ENCODE measurements at places on chromosomes 3 and 15. TPM values are rescaled to one million over a fixed set of nuclear protein-coding genes. Genes with fewer than 3 reads are reported as not detected.

DNA sequence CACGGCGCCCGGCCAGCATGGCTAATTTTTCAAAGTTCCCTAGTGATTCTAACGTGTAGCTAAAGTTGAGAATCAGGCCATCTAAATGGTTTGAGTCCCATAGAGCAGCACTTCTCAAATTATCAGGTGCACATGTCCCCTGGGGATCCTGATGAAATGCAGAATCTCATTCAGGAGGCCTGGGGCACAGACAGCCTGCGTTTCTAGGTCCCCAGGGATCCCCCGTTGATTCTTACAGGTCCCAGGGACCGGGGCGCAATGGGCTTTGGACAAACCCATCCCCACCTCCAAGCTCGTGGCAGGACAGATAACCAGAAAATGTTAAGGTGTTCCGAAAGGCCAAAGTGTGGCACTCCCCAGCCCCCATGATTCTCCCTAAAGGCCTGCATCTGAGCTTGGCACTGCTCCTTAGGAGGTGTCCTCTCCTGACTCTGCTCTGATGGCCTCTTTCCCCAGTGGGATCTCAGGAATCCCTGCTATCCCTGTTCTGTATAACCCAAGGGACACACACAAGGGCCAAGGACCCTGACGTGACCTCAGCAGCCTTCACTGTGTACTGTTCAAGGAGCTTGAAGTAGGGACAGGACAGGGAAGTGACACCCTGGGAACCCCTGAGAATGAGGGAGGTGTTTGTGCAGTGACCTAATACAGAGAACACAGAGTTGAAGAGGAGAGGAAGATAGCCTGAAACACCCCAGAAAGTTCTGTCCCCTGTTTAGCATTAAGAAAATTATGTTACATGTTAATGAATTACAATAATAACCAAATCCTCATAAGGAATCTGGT is 8.0 kb downstream of the LRRK1 start:
- DNase-seq, result peak; percentile 51

- DNase-seq, result no peak
Observed at GRCh38 chr15:57095896-57096295, 177.5 kb downstream of the TCF12 start.

DNA sequence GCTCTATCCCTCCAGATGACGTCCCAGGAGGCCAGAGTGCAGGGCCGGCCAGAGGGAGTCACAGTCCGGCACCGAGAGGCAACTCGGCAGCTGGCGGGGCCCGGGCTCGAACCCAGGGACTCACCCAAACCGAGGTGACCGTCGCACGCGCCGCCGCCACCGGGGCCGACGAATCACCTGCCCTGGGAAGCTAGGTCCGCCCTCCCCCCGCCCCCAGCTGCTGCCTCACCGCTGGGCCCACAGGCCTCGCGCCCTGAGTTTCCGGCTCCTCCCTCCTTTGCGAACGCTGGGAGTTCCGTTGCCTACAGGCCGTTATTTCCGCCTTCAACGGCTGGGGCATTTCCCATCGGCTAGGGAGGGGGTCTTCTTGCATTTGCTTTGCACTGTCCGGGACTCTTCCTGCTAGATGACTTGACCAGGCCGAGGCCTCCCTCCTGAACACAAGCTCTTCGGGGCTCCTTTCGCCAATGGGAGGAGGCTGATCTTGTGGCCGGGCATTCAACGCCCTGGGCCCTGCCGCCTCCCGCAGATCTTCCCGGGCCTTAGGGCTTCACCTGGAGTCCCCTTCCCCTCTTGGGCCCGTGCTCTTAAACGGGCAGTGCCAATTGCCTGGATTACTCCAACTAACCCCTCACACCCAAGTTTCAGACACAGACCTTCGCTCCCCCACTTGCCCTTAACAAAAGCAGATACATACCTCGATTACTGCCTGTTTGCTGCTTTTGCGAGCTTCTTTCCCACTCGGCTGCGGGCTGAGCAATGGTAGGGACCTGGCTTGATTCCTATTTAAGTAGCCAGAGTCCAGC is at the start of gene SNUPN:
SNUPN (minus strand) TSS at position 184 of the 806 bp plus-strand sequence. CDS start 4,674 bp downstream, outside the sequence.
- DNase-seq, result peak; percentile 98

GRCh38 chr3:119759962-119760361 is 21.9 kb upstream of the NR1I2 start:
- DNase-seq, result no peak

DNA sequence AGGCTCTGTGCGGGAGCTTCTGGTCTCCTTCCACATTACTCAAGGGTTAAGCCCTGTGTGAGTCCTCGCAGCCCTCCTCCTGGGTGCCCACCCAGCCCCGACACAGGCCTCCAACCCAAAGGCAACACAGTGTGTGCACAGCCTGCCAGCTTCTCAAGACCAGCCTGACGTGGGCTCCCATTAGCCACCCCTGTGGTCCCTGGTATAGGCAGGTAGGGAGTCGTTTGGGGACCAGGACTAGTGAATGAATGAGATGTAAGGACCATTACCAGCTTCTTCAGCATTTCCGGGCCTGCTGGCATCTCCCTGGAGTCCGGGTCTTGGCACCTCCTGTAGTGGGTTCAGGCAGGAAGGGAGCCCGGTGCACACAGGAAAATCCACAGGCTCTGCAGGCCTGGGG is 20.2 kb upstream of the PLXNA1 start:
- no peak for DNase-seq

- DNase-seq, result no peak
Observed at GRCh38 chr15:45588219-45588875, 1.2 kb downstream of the BLOC1S6 start.

DNA sequence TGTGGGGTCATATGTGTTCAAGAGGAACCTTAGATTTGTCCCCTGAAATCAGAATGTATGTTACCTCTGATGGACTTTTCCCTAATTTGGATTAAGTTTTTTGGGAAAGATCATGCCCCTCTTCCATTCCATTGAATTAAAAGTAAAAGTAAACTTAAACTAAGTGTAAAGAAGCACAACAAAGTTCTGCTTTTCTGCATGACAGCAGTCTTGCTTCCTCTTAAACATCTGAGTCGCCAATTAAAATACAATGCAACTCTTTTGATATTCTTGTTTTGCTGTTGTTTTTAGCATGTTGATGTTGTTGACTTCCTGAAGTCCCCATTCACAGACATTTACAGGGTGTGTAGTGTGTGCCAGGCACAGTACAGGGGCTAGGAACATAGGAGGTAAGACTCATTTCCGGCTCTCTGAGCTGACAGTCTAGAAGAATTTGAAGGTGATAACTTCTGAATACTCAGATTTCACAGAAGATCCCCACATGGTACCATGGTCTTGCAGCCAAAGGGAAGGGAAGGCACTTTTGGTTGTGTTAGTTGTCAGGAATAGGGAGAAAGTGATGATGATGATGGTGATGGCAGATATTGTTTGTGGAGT is 45.0 kb downstream of the USP13 start:
- DNase-seq, result no peak

GRCh38 chr3:57555306-57555705 is 768 bp upstream of the PDE12 start:
- no peak for DNase-seq

GRCh38 chr15:40379853-40380252 is 2.7 kb upstream of the KNSTRN start:
- DNase-seq, result no peak

- DNase-seq, result no peak
Observed at GRCh38 chr3:44482721-44483120, 5.3 kb upstream of the ZNF445 start.

DNA sequence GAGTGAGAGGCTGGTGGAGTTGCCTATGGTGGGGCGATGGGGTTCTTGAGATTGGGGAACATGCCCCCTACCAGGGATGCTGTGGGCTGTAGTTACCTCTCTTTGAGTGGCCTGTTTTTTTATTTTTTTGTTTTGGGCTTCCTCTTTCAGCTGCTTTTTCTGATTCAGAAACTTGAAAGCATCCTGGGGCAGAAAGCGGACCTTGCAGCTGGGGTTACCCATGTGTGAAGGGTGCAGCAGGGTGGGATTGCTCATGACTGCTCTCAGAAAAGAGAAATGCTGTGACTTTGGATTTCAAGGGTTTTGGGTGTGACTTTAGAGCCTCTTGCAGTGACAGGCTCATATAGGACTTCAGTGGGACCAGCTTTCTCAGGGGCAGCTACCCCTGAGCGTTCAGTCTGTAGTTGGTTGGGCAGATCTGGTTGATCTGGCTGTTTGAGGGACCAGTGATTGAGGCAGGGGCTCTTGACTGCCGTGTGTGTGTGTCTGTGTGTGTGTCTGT is 1.8 kb downstream of the LIMD1 start:
- no peak for DNase-seq

- peak; percentile 9 for DNase-seq
Observed at GRCh38 chr3:58104712-58105111, 96.5 kb downstream of the FLNB start.

CELSR3 gene
- total RNA-seq, result 5.0 TPM

PAQR5 gene
- total RNA-seq, result 30.5 TPM

GOLGA6D gene
- not detected for total RNA-seq

NXPE3 gene
- 3.9 TPM for total RNA-seq

ACAA1 gene
- 163 TPM for total RNA-seq

ABHD10 gene
- total RNA-seq, result 8.3 TPM

KCNH8 gene
- total RNA-seq, result 1.9 TPM

Measured in Peyer's patch (tissue), 4 donors.